ENCODE measurements at places on chromosomes 4 and X. TPM values are rescaled to one million over a fixed set of nuclear protein-coding genes. Genes with fewer than 3 reads are reported as not detected.
A peak's percentile ranks its signal among the peaks of the same experiment; 100 is the strongest.

Gene TLR8
- not detected for total RNA-seq

Gene CXCR3
- 0.54 TPM for total RNA-seq

Gene PDGFRA
- total RNA-seq: 3.4 TPM

Gene MSN
- total RNA-seq: 590 TPM

Gene TMEM35A
- total RNA-seq: 2.6 TPM

Gene VSIG1
- 0.56 TPM for total RNA-seq

Gene PIR
- total RNA-seq: 47.3 TPM

Gene FAM9B
- not detected for total RNA-seq

GRCh38 chrX:17559728-17560379 lies 177.4 kb upstream of the SCML1 start:
- DNase-seq: no peak

GRCh38 chrX:54042609-54043021 lies 1.7 kb downstream of the PHF8 start:
- peak; percentile 28 for DNase-seq

DNA sequence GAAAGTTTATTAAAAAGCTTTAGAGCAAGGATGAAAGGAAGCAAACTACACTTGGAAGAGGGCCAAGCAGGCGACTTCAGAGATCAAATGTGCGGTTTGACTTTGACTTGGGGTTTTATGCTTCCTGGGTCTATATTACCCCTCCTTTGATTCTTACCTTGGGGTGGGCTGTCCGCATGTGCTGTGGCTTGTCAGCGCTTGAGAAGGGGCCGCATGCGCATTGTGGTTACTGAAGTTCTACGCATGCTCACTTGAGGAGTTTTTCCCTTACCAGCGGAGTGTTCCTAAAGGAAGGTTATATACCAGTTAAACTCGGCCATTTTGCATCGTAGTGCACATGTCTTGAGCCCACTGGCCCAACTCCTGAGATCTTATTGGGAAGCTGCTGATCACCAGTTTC lies 9.9 kb downstream of the ZNF157 start:
- DNase-seq: no peak

DNA sequence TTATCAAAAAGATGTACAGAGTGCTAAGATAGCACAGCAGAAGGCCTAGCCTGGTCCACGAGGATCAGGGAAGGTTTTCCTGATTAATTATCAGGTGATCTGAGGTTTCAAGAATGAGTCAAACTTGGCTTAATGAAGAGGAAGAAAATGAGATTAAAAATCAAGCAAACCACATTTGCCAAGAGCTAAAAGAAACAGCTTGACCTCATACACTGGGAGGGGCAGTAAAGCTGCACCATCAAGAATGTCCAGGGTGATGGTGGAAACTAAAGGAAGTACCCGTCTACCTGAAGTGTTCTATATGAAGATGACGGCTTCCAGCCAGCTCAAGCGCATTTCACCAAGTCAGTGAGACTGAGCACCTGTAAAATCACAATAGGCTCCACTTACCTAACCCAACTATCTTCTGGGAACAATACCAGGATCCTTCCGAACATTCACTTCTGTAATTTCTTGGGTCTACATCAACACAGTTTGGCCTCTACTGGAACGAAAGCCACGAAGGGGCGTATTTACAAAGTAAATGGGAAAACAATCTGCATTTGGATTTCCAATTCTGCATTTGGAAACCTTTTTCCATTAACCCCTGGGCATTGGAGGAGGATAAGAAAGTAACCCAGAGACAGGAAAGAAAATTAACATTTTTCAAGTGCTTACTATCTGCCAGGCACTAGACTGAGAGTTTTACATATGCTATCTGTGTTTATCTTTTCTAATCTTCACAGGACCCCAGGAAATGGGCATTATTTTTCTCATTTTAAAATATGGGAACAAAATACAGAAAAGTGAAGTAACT lies 114.0 kb upstream of the DCLK2 start:
- no peak for DNase-seq

- no peak for DNase-seq
Measured at GRCh38 chr4:101009471-101009870, 337.9 kb downstream of the PPP3CA start.

DNA sequence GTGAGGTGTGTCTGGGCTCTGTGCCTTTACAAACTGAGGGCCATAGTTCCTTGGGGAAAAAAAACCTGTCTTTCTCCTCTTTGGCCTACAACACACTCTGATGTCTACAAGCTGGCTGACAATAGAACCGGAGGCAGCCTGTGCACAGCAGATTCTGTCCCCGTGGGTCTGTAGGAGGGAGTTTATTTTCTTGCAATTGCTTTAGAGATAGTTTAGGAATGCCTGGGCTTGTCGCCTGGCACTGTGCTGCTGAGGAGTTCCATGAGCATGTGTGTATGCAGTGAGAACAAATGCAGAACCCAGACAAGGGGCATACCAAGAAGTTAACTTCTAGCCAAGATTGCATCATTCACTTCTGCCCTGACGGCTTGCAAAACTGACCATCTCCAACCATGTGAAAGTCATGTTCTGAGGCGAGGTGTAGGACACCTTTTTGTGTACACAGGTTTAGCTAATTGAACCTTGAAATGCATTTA lies 54.1 kb downstream of the CCNI start:
- no peak for DNase-seq

GRCh38 chrX:54178100-54178940 lies 4.7 kb downstream of the FAM120C start:
- no peak for DNase-seq

- no peak for DNase-seq
Measured at GRCh38 chr4:129358571-129358970, 262.6 kb downstream of the C4orf33 start.

GRCh38 chrX:117053260-117053659 lies 590.5 kb upstream of the CT83 start:
- DNase-seq: no peak

DNA sequence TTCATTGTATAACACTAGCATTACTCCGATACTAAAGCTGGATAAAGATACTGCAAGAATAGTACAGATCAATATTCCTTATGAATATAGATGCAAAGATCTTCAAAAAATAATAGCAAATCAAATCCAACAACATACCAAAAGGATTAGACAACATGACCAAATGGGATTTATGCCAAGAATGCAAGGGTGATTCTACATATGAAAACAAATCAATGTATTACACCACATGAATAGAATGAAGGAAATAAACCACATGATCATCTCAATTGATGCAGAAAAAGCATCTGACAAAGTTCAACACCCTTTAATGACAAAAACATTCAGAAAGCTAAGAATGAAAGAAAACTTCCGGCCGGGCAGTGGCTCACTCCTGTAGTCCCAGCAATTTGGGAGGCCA lies 42.8 kb downstream of the CUL4B start:
- DNase-seq: no peak

DNA sequence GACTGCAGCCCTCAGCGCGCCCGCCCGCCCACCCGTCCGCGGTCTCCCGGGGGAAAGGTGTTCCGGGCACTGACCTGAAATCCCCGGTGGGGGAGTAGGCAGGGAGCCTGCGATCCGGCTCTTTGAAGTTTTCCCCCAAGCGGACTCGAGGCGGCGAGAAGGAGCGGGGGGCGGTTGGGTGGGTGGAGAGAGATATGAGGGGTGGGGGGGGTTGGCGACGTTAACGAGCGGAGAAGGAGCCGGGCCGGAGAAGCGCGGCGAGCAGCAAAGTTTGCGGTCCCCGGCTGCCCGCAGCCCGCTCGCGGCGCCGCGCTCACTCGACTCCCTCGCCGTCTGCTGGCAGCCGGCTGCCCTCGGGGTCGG lies 636 bp downstream of the BCOR start:
- peak; percentile 31 for DNase-seq

- peak; percentile 4 for DNase-seq
Measured at GRCh38 chrX:19334945-19335626, 8.6 kb upstream of the PDHA1 start.

- peak; percentile 11 for DNase-seq
Measured at GRCh38 chrX:106898462-106898861, 4.7 kb downstream of the RIPPLY1 start.

- peak; percentile 26 for DNase-seq
Measured at GRCh38 chr4:84578540-84579402, 4.2 kb upstream of the CDS1 start.

- no peak for DNase-seq
Measured at GRCh38 chr4:119002476-119002875, 113.8 kb downstream of the SYNPO2 start.

- DNase-seq: no peak
Measured at GRCh38 chr4:55500072-55500471, 46.6 kb downstream of the CLOCK start.

- no peak for DNase-seq
Measured at GRCh38 chrX:97844943-97845342, 961.2 kb downstream of the RPA4 start.

DNA sequence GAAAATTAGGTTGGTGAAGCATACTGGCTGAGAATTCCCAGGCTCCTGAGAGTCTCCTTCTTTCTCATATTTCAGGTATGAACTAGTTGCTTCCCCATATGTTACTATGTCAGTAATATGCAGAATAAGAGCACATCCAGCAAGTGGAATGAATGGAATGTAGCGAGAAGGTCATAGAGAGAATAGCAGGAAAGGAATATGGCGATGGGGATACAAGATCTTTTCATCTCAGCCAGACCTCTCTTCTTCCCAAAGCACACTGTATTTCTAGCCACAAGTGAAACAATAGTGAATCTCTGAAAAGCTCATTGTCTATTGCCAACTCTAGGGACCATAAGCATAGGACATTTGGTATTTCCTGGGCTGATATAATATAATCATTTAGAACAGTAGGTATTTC lies 54.6 kb upstream of the MMAA start:
- no peak for DNase-seq

DNA sequence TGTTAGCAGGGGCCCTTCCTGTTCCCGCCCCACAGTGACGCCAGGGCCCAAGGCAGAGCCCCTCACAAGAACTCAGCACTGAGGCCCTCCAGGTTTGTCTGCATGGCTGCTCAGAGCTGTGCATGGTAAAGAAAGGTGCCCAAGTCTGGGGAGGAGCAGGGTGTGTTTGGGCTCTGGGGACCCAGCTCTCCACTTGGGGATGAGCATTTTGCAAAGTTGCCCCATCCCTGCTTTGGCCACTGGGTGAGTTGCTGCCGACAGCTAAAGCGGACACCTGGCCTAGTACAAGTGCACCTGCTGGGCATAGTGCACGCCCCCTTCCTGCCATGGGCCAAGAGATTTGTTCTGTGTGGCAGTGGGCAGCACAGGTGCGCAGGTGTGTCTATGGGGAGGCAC lies 2.0 kb upstream of the MXD4 start:
- DNase-seq: no peak

GRCh38 chr4:7941111-7941964 lies 1.7 kb upstream of the AFAP1 start:
- no peak for DNase-seq

GRCh38 chr4:159145318-159145991 lies 42.6 kb downstream of the RAPGEF2 start:
- DNase-seq: no peak

GRCh38 chrX:66632473-66632872 lies 6.4 kb downstream of the EDA2R start:
- no peak for DNase-seq

GRCh38 chrX:2708021-2708420 lies 16.9 kb downstream of the CD99 start:
- no peak for DNase-seq

GRCh38 chr4:32519060-32519459 lies 1798.9 kb downstream of the PCDH7 start:
- DNase-seq: no peak

Data from endothelial cell (in vitro differentiated cells).